IPS-NIHi11 (cell line): ENCODE measurements at places on chromosomes 11 and 22.

- DNase-seq: no peak
Measured at GRCh38 chr11:132587716-132588115, 944.6 kb downstream of the OPCML start.

DNA sequence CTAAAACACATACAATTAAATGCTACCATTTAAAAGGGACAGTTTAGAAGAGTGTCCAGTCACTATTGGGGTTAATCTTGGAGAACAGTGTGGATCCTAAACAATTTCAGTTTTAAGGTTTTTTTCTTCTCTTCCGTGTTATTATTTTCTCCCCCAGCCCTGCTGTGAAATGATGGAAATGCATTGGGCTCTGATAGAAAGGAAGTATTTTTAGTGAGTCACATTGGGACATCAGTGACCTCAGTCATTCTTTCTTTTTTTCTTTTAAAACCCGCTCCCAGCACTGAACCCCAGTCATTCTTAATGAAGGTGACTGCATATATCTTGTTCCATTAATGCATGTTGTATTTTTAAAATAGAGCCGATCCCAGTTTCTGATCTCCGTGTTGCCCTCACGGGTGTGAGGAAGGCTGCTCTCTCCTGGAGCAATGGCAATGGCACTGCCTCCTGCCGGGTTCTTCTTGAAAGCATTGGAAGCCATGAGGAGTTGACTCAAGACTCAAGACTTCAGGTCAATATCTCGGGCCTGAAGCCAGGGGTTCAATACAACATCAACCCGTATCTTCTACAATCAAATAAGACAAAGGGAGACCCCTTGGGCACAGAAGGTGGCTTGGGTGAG is 93.2 kb upstream of the OR4B1 start:
- no peak for DNase-seq

DNA sequence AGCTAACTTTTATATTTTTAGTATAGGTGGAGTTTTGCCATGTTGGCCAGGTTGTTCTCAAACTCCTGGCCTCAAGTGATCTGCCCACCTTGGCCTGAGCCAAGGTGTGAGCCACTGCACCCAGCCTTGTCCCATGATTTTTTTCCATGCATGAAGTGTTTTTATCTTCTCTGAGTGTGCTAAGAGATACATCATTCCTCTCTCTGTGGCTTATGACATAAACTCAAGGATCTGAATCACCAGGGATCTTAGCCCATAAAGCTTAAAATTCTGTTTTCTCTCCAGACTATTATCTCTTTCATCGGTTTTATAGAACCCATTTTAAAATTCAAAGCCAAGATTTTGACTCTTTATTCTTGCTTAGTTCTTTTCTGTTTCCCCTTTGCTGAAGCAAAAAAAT is 48.4 kb upstream of the C11orf58 start:
- DNase-seq: no peak

- no peak for DNase-seq
Measured at GRCh38 chr22:23569291-23569690, 10.8 kb downstream of the IGLL1 start.

- no peak for DNase-seq
Measured at GRCh38 chr11:116582571-116582970, 190.2 kb downstream of the BUD13 start.

DNA sequence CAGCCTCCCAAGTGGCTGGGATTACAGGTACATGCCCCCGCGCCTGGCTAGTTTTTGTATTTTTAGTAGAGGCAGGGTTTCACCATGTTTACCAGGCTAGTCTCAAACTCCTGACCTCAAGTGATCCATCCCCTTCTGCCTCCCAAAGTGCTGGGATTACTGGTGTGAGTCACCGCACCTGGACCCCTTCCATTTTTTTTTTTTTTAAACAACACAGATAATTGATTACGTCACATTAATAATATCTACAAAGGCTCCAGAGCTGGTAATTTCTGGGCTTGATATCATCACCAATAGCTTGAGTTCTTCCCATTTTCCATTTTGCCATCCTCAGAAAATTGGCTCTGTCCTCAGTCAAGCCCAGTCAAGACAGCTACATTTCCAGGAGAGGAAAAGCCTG is 7.2 kb downstream of the TTLL1 start:
- no peak for DNase-seq

DNA sequence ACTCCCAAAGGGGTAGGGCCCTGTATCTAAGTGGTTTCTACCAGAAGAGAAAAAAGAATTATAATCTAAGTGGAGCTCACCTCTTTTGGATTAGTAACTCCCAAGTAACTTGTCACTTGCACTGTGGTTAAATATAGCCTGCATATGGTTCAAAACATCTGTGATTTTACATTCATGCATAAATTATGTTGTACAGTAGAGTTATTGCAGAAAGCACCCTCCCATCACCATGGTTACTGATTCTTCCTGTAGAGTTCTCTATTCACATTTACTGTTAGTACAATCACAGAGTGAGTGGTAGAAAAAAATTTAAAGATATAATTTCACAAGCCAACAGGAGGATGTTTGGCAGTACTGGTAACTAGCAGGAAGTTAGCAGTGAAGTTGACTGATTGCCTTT is 80.4 kb downstream of the LRRC4C start:
- no peak for DNase-seq

DNA sequence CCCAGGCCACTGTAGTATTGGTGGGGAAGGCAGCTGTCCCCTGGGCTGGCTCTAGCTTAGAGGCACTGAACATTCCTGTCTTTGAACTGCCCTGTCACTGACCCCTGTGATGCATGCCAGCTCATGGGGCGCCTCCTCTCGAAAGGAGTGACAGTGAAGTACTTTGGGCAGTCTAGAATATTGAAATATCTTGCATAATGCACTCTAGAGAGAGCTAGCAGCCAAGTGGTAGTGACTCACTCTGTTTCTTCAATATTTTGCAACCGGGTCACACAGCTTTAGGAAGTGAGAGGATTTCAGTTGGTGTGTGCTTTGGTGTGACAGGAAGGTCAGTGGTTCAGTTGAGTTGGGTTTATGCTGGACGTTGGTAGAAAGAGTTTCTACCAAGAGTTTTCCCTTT is 35.5 kb upstream of the ST14 start:
- DNase-seq: no peak

- no peak for DNase-seq
Measured at GRCh38 chr11:110525883-110526282, 96.1 kb downstream of the FDX1 start.

DNA sequence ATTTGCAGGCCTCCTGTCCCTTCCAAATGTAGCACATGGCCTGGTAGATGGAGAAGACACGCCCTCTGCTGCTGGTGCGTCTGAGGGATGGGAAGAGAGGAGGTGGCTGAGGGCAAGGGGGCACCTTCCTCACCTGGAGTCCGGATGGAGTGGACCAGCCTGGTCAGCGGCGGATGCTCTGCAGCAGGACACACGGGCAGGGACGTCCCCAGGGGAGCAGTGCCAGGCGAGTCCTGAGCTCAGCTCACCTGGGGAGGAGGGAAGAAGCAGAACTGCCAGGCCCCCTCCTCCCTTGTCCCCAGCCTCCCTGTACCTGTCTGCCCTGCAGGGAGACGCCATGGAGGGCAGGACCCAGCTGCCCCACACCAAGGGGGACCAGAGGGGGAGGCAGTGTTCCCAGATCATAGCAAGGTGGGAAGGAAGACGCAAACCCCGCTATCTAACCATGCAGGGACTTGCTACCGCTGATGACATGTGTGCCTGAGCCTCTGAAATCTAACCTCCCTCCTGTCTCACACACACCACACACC is 1495.9 kb downstream of the BRD1 start:
- no peak for DNase-seq

GRCh38 chr22:20076627-20077172 is 3.3 kb upstream of the DGCR8 start:
- no peak for DNase-seq

GRCh38 chr11:65883058-65883761 is 3.6 kb downstream of the CTSW start:
- no peak for DNase-seq

DNA sequence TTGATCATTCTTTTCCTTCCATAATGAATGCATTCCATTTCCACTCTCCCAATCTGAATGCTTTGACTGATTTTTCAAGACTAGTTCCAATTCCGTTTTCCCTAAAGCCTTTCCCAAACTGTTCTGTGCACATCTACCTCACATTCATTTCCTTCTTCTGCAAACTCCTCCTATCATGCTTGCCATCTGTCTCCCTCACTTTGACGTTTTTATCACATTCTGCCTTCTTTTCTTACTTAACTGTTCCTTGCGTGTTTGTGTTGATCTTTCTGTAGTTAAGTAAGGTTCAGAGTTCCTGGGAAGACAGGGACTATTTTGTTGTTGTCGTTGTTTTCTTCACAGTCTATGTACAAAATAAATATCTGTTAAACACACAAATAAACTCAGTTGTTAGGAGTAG is 179.0 kb downstream of the NXPE2 start:
- no peak for DNase-seq

DNA sequence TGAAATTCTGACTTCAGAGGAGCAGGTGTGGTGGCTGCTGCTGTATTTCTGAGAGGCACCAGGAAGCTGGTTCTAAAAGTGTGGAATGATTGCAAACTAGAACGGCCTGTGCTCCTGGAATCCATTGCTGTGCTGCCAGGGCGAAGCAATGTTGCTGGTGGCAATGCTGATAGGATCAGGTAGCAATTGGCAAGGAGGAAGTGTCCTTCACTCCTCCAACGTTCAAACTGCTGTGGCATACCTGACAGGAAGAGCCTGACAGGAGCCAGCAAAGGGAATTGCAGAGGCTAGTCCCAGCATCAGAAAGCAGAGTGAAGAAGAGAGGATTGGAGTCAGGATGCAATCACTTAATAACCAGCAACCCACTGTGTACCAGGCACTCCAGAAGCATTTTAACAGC is 118.2 kb downstream of the FAR1 start:
- no peak for DNase-seq
